ENCODE measurements at places on chromosomes 16 and 17.

- DNase-seq = no peak
Observed at GRCh38 chr16:82945420-82946101, 318.8 kb downstream of the CDH13 start.

GRCh38 chr16:50430076-50430475 lies 61.3 kb upstream of the BRD7 start:
- DNase-seq = no peak

- DNase-seq = no peak
Observed at GRCh38 chr17:10119203-10120108, 79.0 kb downstream of the GAS7 start.

GRCh38 chr17:74219576-74220133 lies 6.3 kb downstream of the TTYH2 start:
- no peak for DNase-seq

GRCh38 chr17:11300738-11301137 lies 59.7 kb downstream of the SHISA6 start:
- DNase-seq = no peak

- peak; percentile 51 for DNase-seq
Observed at GRCh38 chr17:82317394-82318168, at the start of gene CD7. CD7 (minus strand) TSS chr17:82317608; CDS start chr17:82317495, 113 bp downstream.
